ENCODE measurements at places on chromosomes 7 and 10. TPM values are rescaled to one million over a fixed set of nuclear protein-coding genes. Genes with fewer than 3 reads are reported as not detected.

Gene PSMC2
- 992 TPM for total RNA-seq

GRCh38 chr7:6640246-6640721 is 3.2 kb downstream of the ZNF316 start:
- peak; percentile 30 for DNase-seq

GRCh38 chr10:124898471-124898870 is 43.5 kb upstream of the ZRANB1 start:
- no peak for DNase-seq

GRCh38 chr10:88288320-88289059 is 294.6 kb downstream of the RNLS start:
- peak; percentile 37 for DNase-seq

GRCh38 chr7:4998910-4999309 is 39.9 kb upstream of the MMD2 start:
- no peak for DNase-seq

DNA sequence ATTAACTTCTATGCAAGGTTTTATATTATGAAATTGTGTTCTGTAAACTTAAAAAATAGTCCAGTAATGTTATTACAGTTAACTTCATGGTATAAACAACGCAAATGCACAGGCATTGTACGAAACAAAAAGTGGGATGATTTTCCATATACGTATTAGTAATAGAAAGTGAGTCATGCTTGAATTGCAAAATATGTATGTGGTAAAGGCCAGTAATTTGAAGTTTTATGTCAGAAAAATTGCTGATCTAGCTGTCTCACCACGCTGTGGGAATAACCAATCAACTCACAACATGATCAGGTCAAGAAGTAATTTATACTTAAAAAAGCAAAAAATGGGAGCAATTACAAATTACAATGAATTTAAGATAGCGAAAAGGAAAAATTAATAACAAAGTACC is 37.0 kb upstream of the GLI3 start:
- no peak for DNase-seq

DNA sequence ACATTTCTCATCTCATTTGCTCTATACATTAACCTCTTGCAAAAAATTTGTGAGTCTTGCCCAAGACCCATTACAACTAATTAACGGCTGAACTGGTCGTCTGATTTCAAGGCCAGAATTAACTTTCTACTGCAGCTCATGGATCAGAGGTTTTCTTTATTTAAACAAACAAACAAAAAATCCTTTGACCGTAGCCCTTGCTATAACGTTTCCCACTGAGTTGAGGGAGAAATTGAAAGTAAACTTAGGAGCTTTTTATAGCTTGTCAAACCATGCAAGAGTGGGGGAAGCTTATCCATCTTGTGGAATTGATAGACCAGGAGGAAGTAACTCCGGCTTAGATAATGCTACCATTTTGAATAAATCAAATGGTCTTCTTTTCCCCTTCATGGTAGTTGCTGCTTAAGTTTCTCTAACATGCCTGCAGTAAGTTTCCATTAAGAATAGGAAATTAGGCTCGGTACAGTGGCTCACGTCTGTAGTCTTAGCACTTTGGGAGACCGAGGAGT is 3.3 kb downstream of the SRGN start:
- DNase-seq: no peak

- DNase-seq: peak; percentile 34
Measured at GRCh38 chr10:16853201-16853600, 36.0 kb upstream of the RSU1 start.

DNA sequence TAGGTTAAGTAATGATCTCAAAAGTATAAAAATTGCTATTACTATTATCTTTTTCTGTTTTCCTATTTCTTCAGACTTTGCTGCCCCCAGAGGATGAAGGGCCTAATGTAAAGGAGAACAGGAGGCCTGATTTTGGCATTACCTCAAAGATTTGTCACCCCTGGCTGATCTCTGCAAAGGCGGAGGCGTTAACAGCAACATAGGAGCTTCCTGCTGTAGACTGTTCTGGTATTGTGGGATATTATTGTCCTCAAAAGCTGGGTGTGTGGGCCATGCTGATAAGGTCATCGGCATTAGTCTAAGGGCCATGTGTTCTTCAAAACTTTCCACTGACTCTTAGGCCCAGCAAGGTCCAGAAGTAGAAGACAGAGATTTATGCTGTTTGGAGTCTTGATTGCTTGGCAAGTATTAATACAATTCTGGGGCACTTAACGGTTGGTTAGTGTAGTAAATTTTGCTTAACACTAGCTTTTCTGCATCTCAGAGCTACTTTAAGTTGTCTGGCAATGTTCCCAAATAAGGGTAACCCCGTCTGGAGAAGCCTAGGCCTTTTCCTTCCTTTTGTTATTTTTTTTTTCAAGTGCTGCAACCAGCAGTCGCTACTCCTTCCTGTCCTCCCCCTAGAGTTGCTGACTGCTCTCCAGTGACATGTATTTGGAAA is 14.0 kb upstream of the ENTPD1 start:
- DNase-seq: peak; percentile 45

DNA sequence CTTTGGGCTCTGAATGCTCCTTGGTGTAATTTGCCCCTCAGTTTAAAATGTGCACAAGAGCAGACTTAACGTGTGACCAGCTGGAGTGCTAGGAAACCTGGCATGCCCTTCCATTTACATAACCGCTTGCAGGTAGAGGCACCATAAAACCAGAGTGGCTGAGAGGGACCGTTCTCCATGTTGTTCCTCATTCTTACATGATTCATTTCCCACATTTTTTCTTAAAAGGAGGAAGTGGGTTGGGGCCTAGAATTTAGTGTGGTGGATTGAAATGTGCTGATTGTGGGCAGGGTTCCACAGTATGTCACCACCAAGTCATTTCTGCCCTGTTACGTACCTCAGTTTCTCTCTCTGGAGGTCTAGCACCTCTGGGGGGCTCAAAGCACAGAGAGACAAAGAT is 375.8 kb upstream of the VSTM2A start:
- DNase-seq: no peak

GRCh38 chr7:43621729-43622448 is 39.0 kb downstream of the STK17A start:
- no peak for DNase-seq

Gene POMZP3
- total RNA-seq: 4.4 TPM

Gene HMX2
- 1.3 TPM for total RNA-seq

Gene PRSS2
- total RNA-seq: not detected

Gene MMS19
- 53.3 TPM for total RNA-seq

DNA sequence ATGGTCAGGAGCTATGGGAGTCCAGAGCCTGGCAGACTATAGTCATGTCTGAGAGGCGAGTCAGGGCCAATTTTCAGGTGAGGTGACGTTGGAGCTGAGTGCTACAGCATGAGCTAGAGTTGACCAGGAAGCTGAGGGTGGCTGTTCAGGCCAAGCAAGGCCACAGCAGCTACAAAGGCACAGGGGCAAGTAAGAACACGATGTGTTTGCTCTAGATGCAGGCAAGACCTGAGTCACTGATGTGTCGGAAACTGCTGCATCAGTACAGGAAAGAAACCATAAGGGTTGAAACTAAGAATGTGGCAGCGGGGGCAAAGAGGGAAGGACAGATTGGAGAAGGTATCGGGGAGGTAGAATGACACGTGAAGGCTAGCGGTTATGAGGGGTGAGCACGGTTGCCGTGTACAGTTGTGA is 11.8 kb upstream of the RRP12 start:
- DNase-seq: no peak

DNA sequence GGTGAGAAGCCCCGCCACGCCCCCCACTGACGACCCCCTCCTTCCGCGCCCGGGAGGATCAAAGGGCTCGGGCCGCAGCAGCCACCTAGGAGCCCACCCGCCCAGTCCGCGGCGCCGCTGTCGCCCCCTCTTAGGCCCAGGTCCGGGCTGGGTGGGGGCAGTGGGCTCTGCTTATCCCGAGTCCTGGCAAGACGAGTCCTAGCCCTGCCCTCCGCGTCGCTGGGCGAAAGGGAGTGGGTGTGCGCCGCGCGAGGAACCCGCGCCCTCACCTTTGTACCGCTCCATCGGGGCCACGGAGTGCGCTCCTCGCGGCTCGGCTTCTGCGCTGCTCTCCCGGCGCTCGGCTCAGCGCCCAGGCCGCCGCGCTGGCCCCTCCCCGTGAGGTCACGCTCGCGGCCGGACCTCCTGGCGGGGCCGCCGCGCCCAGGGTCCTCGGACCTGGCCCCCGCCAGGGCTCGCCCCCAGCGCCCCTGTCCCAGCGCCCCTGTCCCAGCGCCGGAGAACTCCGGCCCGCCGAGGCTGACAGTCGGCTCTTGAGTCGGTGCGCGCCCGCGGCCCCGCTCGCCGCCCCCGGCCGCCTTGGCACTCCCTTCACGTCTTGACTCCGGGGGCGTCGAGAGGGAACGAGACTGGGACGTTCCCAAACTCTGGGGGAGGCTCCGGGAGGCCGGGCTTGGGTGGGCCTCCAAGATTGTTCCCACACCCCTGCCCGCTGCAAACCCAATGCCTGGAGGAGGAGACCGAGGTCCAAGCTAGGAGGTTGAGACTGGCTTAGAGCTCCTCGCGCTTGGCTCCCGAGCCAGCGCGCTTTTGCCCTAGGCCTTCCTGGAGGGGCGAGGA is at the start of gene AFAP1L2:
TSS of gene AFAP1L2 (minus strand) at position 332 of the 840 bp plus-strand sequence. CDS start at position 285, 47 bp downstream.
- peak; percentile 49 for DNase-seq

DNA sequence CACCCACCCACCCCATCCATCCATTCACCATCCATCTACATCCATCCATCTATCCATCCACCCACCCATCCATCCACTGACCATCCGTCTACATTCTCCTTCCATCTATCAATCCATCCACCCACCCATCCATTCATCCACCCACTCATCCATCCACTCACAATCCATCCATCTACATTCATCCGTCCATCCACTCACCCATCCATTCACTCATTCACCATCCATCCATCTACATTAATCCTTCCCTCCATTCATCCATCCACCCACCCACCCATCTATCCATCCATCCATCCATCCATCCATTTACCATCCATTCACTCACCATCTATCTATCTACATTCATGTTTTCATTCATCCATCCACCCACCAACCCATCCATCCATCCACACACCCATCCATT is 292.5 kb downstream of the ADARB2 start:
- DNase-seq: no peak

GRCh38 chr7:75531359-75531821 is 39.3 kb downstream of the SPDYE5 start:
- peak; percentile 33 for DNase-seq

- DNase-seq: peak; percentile 93
Measured at GRCh38 chr10:77592946-77593636, 44.5 kb downstream of the KCNMA1 start.

All from Daoy (cell line).